ENCODE measurements at places on chromosomes 4 and X.

GRCh38 chrX:109739625-109740432, 6.8 kb upstream of the ACSL4 start:
- DNase-seq, result no peak

GRCh38 chrX:42944381-42944998, 166.5 kb upstream of the PPP1R2C start:
- DNase-seq, result no peak

GRCh38 chr4:17448689-17449088, 63.2 kb downstream of the QDPR start:
- no peak for DNase-seq

GRCh38 chr4:8033829-8034528, 94.3 kb upstream of the AFAP1 start:
- no peak for DNase-seq

- no peak for DNase-seq
Measured at GRCh38 chrX:154472685-154473632, 6.1 kb downstream of the LAGE3 start.

GRCh38 chr4:13548059-13548983, 4.0 kb upstream of the NKX3-2 start:
- no peak for DNase-seq

DNA sequence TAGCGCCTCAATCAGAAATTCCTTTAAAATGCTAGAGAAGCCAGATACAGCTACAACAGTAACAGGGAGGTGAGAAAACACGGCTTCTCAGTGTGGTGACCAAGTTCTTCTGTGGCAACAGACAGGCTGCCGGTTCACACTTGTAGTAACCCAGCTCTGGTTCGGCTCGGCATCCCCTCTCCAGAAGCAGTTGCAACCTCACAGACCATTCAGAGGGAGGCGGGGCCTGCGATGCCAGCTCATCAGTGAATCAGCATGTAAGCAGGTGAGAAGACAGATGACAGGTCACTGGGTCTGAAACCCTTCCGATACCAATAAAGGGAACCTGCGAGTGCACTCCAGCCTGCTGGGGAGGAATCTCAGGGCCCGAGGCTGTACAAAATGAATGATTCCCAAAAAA, 251.0 kb downstream of the KCNIP4 start:
- DNase-seq, result no peak

- DNase-seq, result no peak
Measured at GRCh38 chr4:144699565-144699964, 53.6 kb downstream of the HHIP start.

GRCh38 chr4:114267976-114268375, 288.5 kb upstream of the ARSJ start:
- DNase-seq, result no peak

DNA sequence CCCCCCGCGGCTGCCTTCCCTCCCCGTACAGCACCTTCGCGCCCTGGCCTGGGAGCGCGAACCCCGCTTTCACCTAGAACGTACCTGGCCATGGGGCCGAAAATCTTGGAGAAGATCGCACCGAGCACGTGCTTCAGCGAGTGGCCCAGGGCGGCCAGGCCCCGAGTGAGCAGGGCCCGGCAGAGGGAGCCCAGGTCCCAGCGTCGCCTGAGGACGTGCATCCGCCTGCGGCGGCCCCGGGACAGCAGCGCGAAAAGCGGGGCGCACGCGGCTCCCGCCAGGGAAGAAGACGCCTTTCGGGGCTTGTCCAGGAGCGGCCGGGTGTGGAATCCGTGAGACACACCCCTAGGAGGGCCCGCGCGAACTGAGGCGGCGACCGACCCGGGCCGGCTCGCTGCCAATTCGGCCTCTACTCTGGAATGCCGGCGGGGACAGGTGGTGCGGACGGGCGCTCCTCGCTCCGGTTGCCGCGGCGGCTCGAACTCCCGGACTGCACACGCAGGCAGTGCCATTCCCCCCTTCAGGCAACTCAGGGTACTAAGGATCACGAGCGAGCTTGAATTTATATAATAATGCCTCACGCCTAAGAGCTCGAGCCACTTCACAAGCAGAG, at the start of gene HS6ST2:
Gene HS6ST2, minus strand, starts transcription at position 539 of the 613 bp plus-strand sequence.
- DNase-seq, result no peak

GRCh38 chrX:69293776-69294601, 128.7 kb upstream of the PJA1 start:
- DNase-seq, result no peak

GRCh38 chrX:45472968-45473367, 272.3 kb upstream of the DIPK2B start:
- no peak for DNase-seq
